NCI-H510A treated with DMSO at 0.1 percent for 48 hours (cell line): ENCODE measurements at places on chromosomes 11 and 22.

- DNase-seq = no peak
These were observed 64.7 kb downstream of the MPPED2 start for GRCh38 chr11:30521297-30522071.

GRCh38 chr11:74005721-74006517 lies 3.0 kb downstream of the UCP3 start:
- DNase-seq = no peak

- DNase-seq = no peak
These were observed 5.3 kb downstream of the CD44 start for GRCh38 chr11:35144136-35144741.

GRCh38 chr11:67285541-67286498 lies 3.3 kb upstream of the ANKRD13D start:
- no peak for DNase-seq

DNA sequence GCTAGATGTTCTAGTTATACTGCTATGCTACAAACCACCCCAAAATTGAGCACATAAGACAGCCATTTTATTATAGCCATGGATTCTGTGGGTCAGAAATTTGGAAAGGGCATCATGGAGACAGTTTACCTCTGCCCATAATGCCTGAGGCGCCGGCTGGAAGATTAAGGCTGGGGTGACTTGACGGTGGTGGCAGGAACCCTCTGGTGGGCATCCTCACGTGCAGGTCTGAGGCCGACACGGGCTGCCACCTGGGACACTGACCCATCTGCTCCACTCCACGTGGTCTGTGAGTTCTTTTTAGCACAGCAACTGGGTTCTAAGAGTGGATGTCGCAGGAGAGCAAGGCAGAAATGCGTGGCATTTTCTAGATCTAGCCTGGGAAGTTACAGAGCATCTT lies 40.0 kb upstream of the PRDM11 start:
- DNase-seq = no peak
